Heart right ventricle (tissue), 16 donors: ENCODE measurements at places on chromosomes 4 and X. TPM values are rescaled to one million over a fixed set of nuclear protein-coding genes. Genes with fewer than 3 reads are reported as not detected.

GRCh38 chrX:23764188-23764984 is 18.6 kb upstream of the SAT1 start:
- H3K4me3 ChIP-seq: no peak overlapping the region
- H3K27ac ChIP-seq: no peak overlapping the region
- no peak for DNase-seq
- H3K27me3 ChIP-seq: no peaks in the 10 kb centered on the region

The RHOH gene
- 0.20 TPM for polyA plus RNA-seq

- H3K4me3 ChIP-seq: no peak overlapping the region
- no peaks in the 10 kb centered on the region for H3K36me3 ChIP-seq
- no peak for DNase-seq
- H3K4me1 ChIP-seq: peaks cover 6% of the 10 kb centered on the region
- no peak overlapping the region for H3K27ac ChIP-seq
- H3K27me3 ChIP-seq: no peaks in the 10 kb centered on the region
Observed at GRCh38 chrX:102658556-102658955, 7.3 kb downstream of the GPRASP1 start.

The TMPRSS11B gene
- polyA plus RNA-seq: 0.13 TPM

The TSC22D3 gene
- 153 TPM for polyA plus RNA-seq

GRCh38 chrX:136954930-136955329 is 74.4 kb upstream of the RBMX start:
- no peak overlapping the region for H3K27ac ChIP-seq
- no peak overlapping the region for H3K4me3 ChIP-seq
- H3K4me1 ChIP-seq: no peaks in the 10 kb centered on the region
- H3K36me3 ChIP-seq: no peaks in the 10 kb centered on the region
- no peak for DNase-seq

- DNase-seq: no peak
- no peaks in the 10 kb centered on the region for H3K36me3 ChIP-seq
- no peaks in the 10 kb centered on the region for H3K27me3 ChIP-seq
- H3K4me1 ChIP-seq: peaks cover 9% of the 10 kb centered on the region
- H3K4me3 ChIP-seq: no peak overlapping the region
- H3K27ac ChIP-seq: no peak overlapping the region
Observed at GRCh38 chr4:3363411-3364141, 70.8 kb downstream of the RGS12 start.

DNA sequence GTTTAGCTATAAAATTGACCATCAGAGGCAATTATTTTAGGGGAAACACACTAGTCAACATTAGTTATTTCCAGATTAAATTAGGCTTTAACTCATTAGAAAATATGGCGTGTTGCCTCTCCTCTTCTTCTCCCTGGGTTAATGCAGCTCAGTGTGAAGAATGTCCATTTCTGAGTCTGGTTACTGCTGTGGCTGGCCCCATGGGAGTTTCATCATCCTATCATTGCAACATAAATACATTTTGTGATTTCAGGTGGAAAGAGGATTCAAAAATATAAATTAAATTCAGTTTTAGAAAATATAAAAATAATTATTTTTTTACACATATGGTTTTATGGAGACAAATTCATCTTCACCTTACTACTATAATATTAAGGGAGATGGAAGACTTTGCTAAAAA is 288.5 kb upstream of the ARSJ start:
- no peak for DNase-seq
- H3K27ac ChIP-seq: no peak overlapping the region
- no peaks in the 10 kb centered on the region for H3K4me1 ChIP-seq
- H3K27me3 ChIP-seq: no peaks in the 10 kb centered on the region
- H3K4me3 ChIP-seq: no peak overlapping the region

DNA sequence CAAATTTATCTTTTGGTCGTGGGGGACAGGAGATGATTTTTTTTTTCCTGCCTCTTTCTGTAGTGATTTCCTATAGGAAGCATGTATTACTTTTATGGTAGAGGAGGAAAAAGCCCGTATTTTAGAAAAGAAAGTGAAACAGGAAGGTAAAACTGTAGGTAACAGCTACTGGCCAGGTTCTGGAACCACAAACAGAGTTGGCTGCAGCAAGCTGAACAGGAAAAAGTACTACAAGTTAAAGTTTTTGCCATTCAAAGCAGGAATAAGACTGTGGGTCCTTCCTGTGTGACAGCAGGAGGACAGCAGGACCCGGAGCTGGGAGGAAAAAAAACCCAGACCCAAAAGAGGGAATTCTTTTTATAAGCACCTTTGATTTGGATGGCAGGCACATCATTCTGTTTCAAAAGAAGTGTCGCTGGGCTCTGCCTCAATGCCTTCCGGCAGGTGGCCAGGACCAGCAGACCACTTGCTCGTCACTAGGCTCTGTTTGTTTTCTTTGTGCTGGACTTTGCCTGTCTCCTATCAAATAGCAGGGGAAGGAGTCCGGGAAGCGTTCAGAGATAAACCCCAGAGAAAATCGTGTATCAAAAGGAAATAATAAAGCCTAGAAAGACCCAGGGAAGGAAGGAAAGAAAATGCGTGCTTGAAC is 277.9 kb downstream of the ADGRA3 start:
- no peaks in the 10 kb centered on the region for H3K27me3 ChIP-seq
- no peak overlapping the region for H3K27ac ChIP-seq
- H3K36me3 ChIP-seq: no peaks in the 10 kb centered on the region
- peaks cover 4% of the 10 kb centered on the region for H3K4me1 ChIP-seq
- no peak overlapping the region for H3K4me3 ChIP-seq

GRCh38 chrX:13658602-13659001 is 5.7 kb downstream of the TCEANC start:
- DNase-seq: no peak
- H3K27me3 ChIP-seq: no peaks in the 10 kb centered on the region
- no peak overlapping the region for H3K4me3 ChIP-seq
- no peak overlapping the region for H3K27ac ChIP-seq
- peaks cover 23% of the 10 kb centered on the region for H3K4me1 ChIP-seq

- H3K27me3 ChIP-seq: no peaks in the 10 kb centered on the region
- no peak overlapping the region for H3K4me3 ChIP-seq
- H3K4me1 ChIP-seq: no peaks in the 10 kb centered on the region
- H3K27ac ChIP-seq: no peak overlapping the region
- no peak for DNase-seq
- H3K36me3 ChIP-seq: no peaks in the 10 kb centered on the region
Observed at GRCh38 chrX:22855693-22856092, 144.1 kb upstream of the DDX53 start.

GRCh38 chrX:111124418-111124817 is 28.4 kb downstream of the PAK3 start:
- H3K4me3 ChIP-seq: no peak overlapping the region
- no peak overlapping the region for H3K27ac ChIP-seq
- no peak for DNase-seq
- H3K4me1 ChIP-seq: no peaks in the 10 kb centered on the region
- H3K27me3 ChIP-seq: no peaks in the 10 kb centered on the region

The ACE2 gene
- 15.3 TPM for polyA plus RNA-seq

The USP17L22 gene
- polyA plus RNA-seq: not detected

The AWAT2 gene
- polyA plus RNA-seq: not detected

GRCh38 chrX:46580613-46581012 is 7.0 kb downstream of the CHST7 start:
- H3K36me3 ChIP-seq: no peaks in the 10 kb centered on the region
- H3K4me3 ChIP-seq: no peak overlapping the region
- H3K27me3 ChIP-seq: no peaks in the 10 kb centered on the region
- DNase-seq: no peak

GRCh38 chr4:6178757-6179156 is 21.6 kb downstream of the JAKMIP1 start:
- no peaks in the 10 kb centered on the region for H3K4me1 ChIP-seq
- no peak for DNase-seq
- no peak overlapping the region for H3K27ac ChIP-seq

The FGF5 gene
- polyA plus RNA-seq: 0.51 TPM

DNA sequence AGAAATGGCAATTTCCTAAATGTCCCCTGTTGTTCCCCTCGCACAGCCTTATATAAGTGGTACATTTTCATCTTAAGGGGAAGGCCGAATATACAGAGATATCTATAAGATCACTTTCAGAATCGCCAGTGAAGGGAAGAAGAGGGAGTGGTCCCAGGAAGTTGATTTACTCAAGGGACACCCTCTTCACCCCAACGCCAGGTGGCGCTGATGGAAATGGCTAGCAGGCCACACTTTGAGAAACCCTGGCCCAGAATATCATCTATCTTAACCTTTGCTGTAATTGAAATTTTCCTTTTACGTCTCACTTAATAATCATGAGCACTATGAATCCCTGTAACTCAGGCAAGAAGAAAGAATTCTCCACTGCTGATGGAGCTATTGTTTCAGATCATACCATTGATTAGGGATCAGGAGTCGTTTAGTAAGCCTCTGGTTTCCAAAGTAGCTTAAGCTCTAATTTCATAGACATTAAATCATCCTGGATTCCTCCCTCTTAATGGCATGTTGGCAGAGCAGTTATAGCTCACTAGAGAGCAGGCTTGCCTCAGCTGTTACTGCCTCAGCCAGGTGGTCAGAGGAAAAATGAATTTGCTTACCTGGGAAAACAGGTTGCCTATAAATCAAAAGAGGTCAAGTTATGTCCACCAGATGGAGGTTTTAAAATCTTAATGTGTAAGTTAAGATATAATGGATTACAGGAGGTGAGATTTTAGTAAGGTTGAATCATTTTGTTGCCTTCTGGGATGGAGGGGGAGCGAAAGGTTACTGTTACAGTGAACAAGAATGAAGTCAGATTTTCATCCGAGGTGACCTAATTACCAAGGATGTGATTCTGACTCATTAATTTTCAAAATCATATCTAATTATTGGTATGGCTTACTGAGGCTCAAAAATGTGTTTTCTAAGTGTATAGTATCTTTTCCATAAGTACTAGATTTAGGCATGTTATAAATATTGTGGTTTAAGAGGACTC is 941.2 kb upstream of the TENM3 start:
- no peaks in the 10 kb centered on the region for H3K27me3 ChIP-seq
- no peaks in the 10 kb centered on the region for H3K36me3 ChIP-seq
- H3K27ac ChIP-seq: no peak overlapping the region
- H3K4me3 ChIP-seq: no peak overlapping the region
- no peak for DNase-seq
- H3K4me1 ChIP-seq: no peaks in the 10 kb centered on the region

DNA sequence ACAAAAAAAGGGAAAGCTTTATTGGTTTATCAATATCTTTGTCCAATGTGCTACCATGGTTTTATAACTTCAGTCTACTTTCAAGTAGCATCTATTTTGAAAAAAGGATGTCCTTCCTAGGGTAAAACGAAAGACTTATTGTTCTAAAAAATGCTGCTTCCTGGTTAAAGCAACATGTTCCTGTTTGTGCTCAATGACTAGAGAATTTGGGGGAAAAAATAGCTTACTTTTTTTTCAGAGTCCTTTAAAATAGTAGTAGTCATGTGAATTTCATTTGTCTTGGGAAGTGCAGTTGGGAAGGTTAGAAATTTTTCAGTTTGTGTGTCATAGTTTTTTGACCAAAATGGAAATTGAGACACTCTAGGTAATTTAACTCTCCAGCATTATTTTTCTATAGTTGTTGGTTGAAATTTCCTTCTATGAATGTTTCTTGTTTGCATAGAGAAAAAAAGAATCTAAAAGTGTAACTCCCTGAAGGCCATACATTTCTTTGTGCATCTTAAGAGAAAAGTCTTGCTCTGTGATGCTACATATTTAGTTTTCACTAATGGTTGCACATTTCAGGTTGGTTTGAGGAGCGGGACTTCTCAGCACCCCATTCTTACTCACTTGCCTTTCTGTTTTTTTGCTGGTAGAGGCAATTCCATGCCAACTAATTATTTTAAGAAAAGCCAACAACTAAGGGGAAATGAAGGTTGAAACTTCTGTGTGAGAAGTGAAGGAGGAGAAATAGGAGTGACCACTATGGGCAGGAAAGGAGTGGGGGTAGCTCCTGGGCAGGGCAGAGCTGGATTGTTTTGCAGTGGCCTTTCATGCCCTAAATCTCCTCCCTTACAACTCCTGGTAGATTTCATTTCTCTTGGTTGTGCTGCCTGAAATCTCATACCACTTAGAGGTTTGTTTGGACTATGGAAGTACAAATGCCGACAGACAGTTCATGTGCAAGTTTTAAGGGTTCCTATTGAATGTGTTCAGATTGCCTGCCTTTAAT is 76.4 kb downstream of the RAPGEF2 start:
- H3K27ac ChIP-seq: peak overlapping the region; percentile 72
- no peak overlapping the region for H3K4me3 ChIP-seq
- H3K4me1 ChIP-seq: peaks cover 82% of the 10 kb centered on the region
- DNase-seq: no peak
- H3K36me3 ChIP-seq: no peaks in the 10 kb centered on the region

DNA sequence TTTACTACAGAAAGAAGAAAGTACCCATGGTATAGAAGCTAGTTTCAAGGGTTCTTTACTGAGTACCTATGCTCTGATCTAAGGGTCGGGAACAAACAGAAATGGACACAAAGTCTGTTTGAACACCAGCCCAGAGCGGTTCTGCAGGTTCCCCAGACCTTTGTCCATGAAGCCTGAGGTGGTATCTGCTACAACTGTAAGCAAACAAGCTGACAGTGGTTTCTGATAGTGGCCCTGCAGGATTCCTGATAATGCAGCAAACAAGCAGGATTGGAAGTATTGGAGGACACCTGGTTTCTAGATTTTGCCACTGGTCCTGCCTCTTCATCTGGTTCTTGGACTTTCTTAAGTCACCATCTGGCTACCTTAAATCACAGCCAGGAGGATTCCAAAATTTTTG is 23.7 kb downstream of the SMPX start:
- H3K36me3 ChIP-seq: no peaks in the 10 kb centered on the region
- H3K27ac ChIP-seq: no peak overlapping the region
- no peaks in the 10 kb centered on the region for H3K4me1 ChIP-seq
- DNase-seq: no peak
- peaks cover 49% of the 10 kb centered on the region for H3K27me3 ChIP-seq

GRCh38 chr4:91681544-91681943 is 622.2 kb upstream of the GRID2 start:
- H3K4me1 ChIP-seq: no peaks in the 10 kb centered on the region
- no peak overlapping the region for H3K4me3 ChIP-seq
- no peak for DNase-seq
- H3K27me3 ChIP-seq: no peaks in the 10 kb centered on the region
- H3K36me3 ChIP-seq: no peaks in the 10 kb centered on the region

GRCh38 chrX:149521438-149521837 is 16.3 kb upstream of the IDS start:
- no peak for DNase-seq
- no peak overlapping the region for H3K4me3 ChIP-seq
- no peaks in the 10 kb centered on the region for H3K27me3 ChIP-seq
- H3K36me3 ChIP-seq: no peaks in the 10 kb centered on the region

The CSTF2 gene
- polyA plus RNA-seq: 1.8 TPM

The TAF7L gene
- polyA plus RNA-seq: not detected

The SPANXD gene
- not detected for polyA plus RNA-seq

The SHOX gene
- not detected for polyA plus RNA-seq

The TCEAL3 gene
- polyA plus RNA-seq: 38.6 TPM

The HSPA4L gene
- 1.8 TPM for polyA plus RNA-seq

- no peak overlapping the region for H3K27ac ChIP-seq
- no peak for DNase-seq
- no peak overlapping the region for H3K4me3 ChIP-seq
- H3K36me3 ChIP-seq: no peaks in the 10 kb centered on the region
Observed at GRCh38 chr4:151783867-151784266, 23.1 kb upstream of the GATB start.

- H3K36me3 ChIP-seq: no peaks in the 10 kb centered on the region
- H3K4me1 ChIP-seq: no peaks in the 10 kb centered on the region
- H3K4me3 ChIP-seq: no peak overlapping the region
- no peak overlapping the region for H3K27ac ChIP-seq
- no peaks in the 10 kb centered on the region for H3K27me3 ChIP-seq
Observed at GRCh38 chr4:89420507-89420906, 112.9 kb upstream of the GPRIN3 start.

GRCh38 chr4:145341381-145341780 is 140.3 kb upstream of the SMAD1 start:
- no peak overlapping the region for H3K4me3 ChIP-seq
- no peaks in the 10 kb centered on the region for H3K4me1 ChIP-seq
- no peak overlapping the region for H3K27ac ChIP-seq
